Activated CD8-positive, alpha-beta memory T cell treated with anti-CD3 and anti-CD28 coated beads for 4 hours (primary cell): ENCODE measurements at places on chromosomes 1 and 21.

GRCh38 chr1:59171788-59172187 lies 125.1 kb upstream of the FGGY start:
- DNase-seq, result no peak

GRCh38 chr1:151720974-151721787 lies at the start of gene RIIAD1:
RIIAD1 (plus strand) TSS chr1:151721522; CDS start chr1:151721537, 15 bp downstream.
- no peak for DNase-seq

GRCh38 chr1:16420424-16421118 lies 16.7 kb downstream of the SPATA21 start:
- DNase-seq, result peak; percentile 21

- no peak for DNase-seq
These were observed 20.2 kb upstream of the MGST3 start for GRCh38 chr1:165610866-165611265.

DNA sequence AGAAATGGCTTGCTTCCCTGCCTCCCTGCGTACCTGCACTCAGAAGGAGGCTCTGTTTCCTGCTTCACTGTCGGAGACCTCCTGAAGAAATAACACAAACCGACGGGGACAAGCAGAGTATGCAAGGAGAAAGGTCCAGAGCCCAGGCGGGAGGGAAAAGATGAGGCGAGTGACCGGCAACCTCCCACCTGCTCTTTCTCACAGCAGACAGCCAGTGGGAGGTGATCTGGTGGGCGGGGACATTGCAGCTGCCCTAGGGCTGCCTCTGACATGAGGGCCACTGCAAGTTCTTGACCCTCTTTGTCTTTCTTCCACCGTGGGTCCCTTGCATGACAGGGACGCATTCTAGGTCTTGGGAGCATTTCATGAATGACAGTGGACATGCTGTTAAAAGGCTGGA lies 368.2 kb downstream of the CAMTA1 start:
- no peak for DNase-seq

DNA sequence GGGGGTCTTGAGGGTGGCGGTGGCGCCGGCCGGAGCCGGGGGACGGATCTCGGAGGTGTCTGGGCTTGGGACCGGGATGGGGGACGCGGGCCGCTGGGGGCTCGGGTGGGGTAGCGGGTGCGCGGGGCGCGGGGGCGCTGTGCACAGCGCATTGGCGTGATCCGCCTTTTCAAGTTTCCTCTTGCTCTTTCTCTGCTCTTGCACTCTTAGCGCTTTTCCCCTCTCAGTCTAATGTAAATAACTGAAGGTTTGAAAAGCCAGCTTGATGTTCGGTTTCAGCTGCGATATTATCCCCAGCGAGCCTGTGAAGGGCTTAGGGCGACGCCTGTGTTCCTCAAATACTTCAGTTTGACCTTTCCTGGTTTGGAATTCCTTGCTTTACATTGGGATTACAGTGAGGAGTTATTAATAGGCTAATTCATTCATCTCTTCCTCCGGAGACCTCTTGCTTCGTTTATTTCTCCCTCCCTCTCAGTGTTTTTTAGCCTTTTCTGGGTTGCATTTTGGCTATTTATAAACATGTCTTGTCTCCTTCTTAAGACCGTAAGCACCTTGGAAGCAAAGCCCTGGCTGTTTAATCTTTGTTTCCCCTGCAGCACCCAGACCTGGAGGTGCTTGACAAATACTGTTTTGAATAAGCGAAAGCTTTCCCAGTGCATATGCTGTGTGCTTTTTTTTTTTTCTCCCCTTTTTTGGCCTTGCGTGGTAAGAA lies 693 bp downstream of the RAB4A start:
- DNase-seq, result no peak
